Natural killer cell (primary cell): ENCODE measurements at places on chromosomes 6 and 20.

DNA sequence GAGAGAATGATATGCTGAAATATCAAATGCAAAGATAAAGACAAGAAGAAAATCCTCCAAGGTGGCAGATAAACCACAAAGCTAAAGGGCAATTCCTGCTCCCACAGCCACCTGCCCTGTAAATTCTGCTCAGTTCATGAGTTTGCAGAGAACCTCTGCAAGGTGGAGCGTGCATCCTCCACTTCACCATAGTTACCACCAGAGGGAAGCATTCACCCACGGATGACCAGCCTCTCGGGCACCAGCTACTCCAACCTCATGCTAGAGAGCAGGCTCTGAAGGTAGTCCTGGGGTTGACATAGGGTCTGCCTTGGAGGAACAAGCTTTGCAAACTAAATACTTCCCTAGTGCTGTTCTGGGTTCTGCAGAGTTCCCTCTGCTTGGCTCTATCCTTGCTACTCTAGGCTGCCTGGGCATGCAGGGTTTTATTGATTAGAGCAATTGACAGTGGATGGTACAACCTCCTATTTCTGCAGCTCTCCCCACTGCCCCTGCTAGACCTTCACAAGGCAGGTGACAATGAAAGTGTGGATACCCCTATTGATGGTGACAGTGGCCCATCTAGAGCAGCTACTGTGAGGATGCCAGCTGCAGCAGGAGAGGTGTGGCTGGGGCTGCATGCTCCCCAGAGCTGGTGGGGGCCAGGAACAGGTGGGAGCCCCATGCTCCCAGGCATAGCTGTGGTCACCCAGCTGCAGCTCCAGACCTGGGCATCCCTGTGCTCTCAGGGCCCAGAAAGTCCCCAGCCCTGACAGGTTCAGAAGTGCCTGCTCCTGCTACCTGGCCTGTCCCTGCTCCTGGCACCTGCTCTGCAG lies 51.1 kb downstream of the GGTLC1 start:
- H3K27ac ChIP-seq = no peak overlapping the region
- no peaks in the 10 kb centered on the region for H3K27me3 ChIP-seq
- peak; percentile 86 for DNase-seq
- H3K36me3 ChIP-seq = no peaks in the 10 kb centered on the region
- H3K4me3 ChIP-seq = no peak overlapping the region

DNA sequence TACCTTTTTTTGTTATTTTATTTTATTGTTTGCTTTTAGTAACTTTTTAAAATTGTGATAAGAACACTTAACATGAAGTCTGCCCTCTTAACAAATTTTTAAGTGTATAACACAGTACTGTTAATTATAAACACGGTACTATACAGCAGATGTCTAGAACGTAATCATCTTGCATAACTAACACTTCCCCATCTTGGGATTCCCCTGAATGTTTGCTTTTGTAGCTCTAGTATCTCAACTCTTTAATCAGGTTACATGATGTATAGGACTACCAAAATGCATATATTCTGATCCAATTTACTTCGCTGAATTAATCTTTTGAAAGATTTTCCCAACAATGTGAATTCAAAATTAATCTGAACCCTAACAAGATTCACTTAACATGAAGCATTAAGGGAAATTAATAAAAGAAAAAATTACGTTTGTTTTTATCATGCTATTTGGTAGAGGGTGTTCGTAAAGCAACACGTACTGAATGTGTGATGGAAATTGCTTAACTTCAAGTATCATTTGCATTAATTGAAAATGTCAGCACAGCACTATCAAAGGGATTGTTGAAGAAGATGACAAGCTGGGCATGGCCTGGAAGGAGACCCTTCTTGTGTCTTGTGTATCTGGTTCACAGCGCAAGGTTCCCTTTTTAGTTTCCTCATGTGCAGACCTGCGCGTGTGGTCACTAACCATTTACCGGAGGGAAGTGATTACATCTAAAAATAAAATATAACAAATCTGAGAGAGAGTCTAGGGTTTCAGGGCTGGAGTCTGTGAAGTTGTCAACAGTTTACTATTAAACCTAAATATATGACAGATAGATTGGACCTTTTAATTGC lies 15.2 kb downstream of the COL19A1 start:
- H3K27ac ChIP-seq = peak overlapping the region; percentile 93
- no peaks in the 10 kb centered on the region for H3K4me1 ChIP-seq
- DNase-seq = no peak
- no peak overlapping the region for H3K4me3 ChIP-seq
- peaks cover 2% of the 10 kb centered on the region for H3K27me3 ChIP-seq

DNA sequence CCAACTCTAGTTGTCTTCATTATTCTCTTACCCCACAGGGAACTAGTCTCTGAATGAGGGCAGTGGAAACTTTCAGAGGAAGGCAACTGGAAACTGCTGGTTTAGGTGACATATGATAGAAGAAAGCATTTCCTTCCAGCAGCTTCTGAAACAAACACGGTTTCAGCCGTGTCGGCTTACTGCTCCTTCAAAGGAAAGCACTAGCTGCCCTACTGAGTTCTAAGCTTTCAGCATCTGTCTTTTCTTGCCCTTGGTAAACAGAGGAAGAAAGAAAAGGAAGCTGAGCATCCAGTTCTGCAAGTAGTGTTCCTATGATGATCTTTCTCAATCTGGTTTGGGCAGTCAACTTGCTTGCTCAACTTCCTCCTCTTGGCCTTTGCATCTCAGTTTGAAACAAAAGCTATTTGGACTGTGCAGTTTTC lies 117.5 kb upstream of the CEP85L start:
- no peak overlapping the region for H3K4me3 ChIP-seq
- peaks cover 14% of the 10 kb centered on the region for H3K4me1 ChIP-seq
- no peaks in the 10 kb centered on the region for H3K27me3 ChIP-seq

DNA sequence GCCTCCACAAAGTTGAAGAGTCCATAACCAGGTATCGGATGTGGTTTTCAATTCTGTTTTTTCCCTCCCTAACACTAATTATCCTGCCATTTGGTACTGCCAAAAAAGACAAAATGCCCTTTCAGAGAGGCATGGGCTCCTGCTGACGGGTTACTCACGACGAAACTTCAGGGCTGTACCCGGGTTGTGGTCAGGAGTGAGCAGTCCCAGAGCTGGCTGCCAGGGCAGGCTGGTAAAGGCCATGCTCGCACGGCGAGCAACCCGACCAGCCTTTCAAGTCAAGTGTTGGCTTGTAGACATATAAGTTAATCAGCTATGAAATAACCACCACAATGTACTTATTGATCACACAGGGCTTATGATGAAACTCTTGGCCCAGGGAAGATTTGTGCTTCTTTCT lies 152.5 kb downstream of the FOXC1 start:
- no peaks in the 10 kb centered on the region for H3K36me3 ChIP-seq
- no peak for DNase-seq
- no peak overlapping the region for H3K27ac ChIP-seq
- H3K27me3 ChIP-seq = peaks cover 14% of the 10 kb centered on the region
- H3K4me1 ChIP-seq = no peaks in the 10 kb centered on the region

GRCh38 chr6:30093951-30094661 lies 18.5 kb upstream of the RNF39 start:
- H3K27ac ChIP-seq = no peak overlapping the region
- no peak overlapping the region for H3K4me3 ChIP-seq
- no peaks in the 10 kb centered on the region for H3K36me3 ChIP-seq
- no peak for DNase-seq
- H3K4me1 ChIP-seq = no peaks in the 10 kb centered on the region

- no peaks in the 10 kb centered on the region for H3K4me1 ChIP-seq
- no peak for DNase-seq
- no peak overlapping the region for H3K4me3 ChIP-seq
Observed at GRCh38 chr6:34260576-34261267, 11.9 kb upstream of the SMIM29 start.

DNA sequence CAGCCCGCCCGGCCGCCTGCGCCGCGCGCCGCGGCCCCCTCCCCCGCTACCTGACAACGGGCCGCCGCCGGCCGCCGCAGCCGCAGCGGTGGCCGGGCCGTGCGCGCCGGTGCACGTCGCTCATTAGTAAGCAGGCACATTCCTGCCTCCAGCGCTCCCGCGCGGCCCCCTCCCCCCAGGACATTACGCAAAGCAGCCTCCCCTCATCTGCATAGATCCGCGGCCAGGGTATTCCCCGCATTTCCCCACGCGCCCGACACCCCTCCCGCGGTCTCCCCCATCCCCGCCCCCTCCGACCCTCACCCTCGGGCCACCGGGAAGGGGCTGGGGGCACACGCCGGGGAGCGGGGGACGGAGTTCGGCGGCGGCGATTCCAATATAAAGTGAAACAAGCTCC lies at the start of gene HIVEP2:
HIVEP2 (minus strand) TSS at position 128 of the 397 bp plus-strand sequence. CDS start 170,438 bp downstream, outside the sequence.
- no peaks in the 10 kb centered on the region for H3K27me3 ChIP-seq
- H3K4me3 ChIP-seq = peak within 1 kb of the TSS; percentile 93
- H3K36me3 ChIP-seq = no peaks in the 10 kb centered on the region

- no peak overlapping the region for H3K27ac ChIP-seq
- DNase-seq = no peak
Observed at GRCh38 chr6:50843842-50844241, 25.2 kb downstream of the TFAP2B start.

DNA sequence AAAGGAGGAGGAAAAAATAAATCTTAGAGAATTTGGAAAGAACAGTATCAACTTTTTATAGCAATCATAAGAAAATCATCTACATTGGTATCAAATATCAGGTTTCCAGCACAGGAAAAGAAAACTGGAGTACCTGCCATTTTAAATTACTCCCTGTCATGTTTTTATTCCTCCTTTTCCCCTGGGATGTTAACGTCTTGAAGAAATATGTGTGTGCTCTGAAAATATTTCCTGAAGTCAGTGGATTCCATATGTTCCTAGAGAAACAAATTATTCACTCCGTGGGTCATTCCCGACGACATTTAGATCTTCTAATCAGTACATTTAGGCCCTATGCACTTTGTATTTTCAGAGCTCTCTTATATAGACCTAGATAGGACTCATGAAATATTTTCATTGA lies 42.0 kb upstream of the RSPO3 start:
- no peaks in the 10 kb centered on the region for H3K27me3 ChIP-seq
- no peak overlapping the region for H3K4me3 ChIP-seq
- no peak overlapping the region for H3K27ac ChIP-seq
- no peak for DNase-seq

- no peak overlapping the region for H3K27ac ChIP-seq
- H3K4me3 ChIP-seq = no peak overlapping the region
- no peaks in the 10 kb centered on the region for H3K4me1 ChIP-seq
- DNase-seq = no peak
- H3K36me3 ChIP-seq = no peaks in the 10 kb centered on the region
- no peaks in the 10 kb centered on the region for H3K27me3 ChIP-seq
Observed at GRCh38 chr6:114007516-114007915, 36.6 kb upstream of the HDAC2 start.

DNA sequence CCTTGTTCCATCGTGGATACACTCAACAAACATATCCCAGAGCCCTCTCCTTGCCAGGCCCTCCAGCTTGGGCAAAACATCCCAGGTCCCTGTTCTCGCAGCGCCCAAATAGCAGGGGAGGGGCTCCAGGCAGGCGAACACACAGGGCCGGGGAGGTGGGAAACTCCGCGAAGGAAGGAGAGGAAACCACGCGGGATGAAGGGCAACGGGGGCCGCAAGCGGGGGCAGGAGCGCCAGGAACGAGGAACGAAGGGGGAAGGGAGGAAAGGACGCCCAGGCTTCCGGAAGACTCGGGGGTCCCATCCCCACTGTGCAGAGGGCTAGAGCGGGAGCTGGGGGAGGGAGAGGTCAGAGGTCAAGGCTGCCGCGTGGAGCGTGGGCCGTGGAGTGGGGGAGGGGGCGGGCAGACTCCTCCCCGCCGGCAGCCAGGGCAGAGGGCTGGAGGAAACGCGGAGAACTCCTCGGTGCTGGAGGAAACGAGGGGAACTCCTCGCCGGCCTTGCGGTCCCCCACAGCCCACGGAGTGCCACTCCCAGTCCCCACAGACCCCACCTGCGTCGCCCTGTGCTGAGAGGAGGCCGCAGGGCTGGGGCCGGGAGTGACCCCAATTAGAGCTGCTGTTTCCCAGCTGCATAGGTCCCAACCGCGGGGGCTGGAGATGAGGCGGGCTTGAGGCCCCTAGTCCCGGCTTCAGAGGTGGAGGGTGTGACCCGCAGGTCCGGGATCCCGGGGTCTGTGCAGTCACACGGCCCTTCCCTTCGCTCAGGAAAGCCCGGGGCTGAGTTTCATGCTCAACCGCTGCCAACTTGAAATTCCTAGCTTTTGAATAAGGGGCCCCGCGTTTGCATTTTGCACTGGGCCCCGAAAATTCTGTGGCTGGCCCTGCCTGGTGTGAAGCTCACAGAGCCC lies 1.2 kb upstream of the RBM38 start:
- H3K36me3 ChIP-seq = peaks cover 19% of the 10 kb centered on the region

DNA sequence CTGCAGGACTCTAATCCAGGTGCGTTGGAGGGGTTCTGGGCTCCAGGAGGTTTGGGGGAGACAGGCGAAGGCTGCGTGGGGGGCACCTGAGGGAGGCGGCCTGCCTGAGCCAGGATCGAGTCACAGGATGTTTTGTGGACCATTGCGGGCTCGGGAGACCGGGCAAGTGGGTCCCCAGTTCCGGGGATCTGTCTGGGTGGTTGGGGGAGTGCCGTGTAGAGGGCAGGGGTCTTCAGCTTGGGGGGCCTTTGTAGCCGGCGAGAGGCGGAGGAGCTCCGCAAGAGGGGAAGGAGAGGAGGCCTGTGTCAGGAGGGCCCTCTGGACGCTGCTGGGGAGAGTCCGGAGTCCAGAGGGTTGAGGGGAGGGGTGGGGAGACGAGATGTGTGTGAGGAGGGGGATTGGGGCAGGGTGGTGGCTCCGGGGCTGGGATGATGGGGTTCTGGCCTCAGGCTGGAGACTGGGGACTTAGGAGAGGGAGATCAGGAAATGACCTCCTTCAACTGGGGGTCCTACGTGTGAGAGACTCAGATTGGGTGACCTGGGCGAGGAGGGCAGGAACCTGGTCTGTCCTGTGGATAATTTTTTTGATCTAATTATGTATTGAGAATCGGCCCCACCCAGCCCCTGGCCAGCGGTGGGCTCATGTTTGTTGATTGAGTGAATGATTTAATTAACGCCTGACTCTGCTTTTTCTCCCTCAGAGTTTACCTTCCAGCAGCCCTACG lies 505 bp downstream of the SNAI1 start:
- H3K27ac ChIP-seq = no peak overlapping the region
- peak overlapping the region; percentile 30 for H3K4me3 ChIP-seq
- peaks cover 30% of the 10 kb centered on the region for H3K4me1 ChIP-seq

DNA sequence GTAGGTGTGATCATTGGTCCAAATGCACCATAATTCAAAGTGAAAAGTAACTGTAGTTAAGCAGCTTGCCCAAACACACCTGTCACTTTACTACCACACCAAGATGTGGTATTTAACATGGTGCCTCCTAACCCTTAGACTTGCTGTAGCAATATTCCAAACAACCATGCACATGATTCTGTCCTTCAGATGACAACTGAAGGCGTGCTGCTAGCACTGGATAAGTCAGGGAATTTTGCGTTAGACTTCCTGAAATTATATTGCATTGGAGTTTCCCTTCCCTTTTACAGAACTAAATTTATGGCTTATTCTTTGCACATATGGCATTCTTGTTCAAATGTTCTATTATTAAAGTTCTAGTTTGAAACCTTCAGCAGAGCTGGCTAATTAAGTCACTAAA lies 106.2 kb downstream of the ARHGAP18 start:
- H3K4me3 ChIP-seq = no peak overlapping the region
- no peak for DNase-seq
- no peak overlapping the region for H3K27ac ChIP-seq
- peaks cover 8% of the 10 kb centered on the region for H3K36me3 ChIP-seq

- no peaks in the 10 kb centered on the region for H3K36me3 ChIP-seq
- no peaks in the 10 kb centered on the region for H3K27me3 ChIP-seq
- no peak overlapping the region for H3K4me3 ChIP-seq
- H3K27ac ChIP-seq = no peak overlapping the region
Observed at GRCh38 chr6:9186148-9186547, 750.8 kb upstream of the SLC35B3 start.
